ENCODE measurements at places on chromosomes 5 and 9.

DNA sequence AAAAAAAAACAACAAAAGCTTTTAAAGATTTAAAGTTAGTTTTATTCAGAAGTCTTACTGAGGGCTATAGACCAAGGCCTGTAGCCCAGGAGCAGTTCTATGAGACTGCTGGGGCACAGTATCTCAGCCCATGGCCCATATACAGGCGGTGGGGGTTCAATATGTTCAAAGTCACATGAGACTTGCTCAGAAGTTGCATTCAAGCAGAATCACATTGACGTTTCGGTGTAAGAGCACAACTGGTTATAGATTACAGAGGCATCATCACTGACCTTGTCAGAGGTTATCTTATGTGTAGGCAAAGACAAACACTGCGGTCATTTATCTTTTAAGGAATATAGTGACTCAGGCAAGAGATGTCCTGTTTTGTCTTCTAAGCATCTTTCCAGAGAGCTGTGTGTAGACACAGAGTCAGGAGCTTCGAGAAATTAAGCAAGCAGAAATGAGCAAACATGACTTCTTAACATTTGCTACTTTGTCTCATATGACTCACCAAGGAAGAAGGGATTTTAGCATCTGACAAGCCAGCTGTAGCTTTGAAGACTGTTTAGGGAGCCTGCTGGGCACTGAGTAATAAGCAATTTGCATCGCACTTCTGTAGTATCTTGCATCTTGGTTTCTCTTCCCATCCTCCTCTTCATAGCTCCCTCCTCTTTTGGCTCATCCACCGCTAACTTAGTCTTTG is 12.9 kb upstream of the F2RL1 start:
- DNase-seq: no peak

- no peak for DNase-seq
Measured at GRCh38 chr5:147522435-147522834, 12.6 kb upstream of the DPYSL3 start.

- DNase-seq: no peak
Measured at GRCh38 chr9:4009006-4009511, 290.8 kb downstream of the GLIS3 start.

DNA sequence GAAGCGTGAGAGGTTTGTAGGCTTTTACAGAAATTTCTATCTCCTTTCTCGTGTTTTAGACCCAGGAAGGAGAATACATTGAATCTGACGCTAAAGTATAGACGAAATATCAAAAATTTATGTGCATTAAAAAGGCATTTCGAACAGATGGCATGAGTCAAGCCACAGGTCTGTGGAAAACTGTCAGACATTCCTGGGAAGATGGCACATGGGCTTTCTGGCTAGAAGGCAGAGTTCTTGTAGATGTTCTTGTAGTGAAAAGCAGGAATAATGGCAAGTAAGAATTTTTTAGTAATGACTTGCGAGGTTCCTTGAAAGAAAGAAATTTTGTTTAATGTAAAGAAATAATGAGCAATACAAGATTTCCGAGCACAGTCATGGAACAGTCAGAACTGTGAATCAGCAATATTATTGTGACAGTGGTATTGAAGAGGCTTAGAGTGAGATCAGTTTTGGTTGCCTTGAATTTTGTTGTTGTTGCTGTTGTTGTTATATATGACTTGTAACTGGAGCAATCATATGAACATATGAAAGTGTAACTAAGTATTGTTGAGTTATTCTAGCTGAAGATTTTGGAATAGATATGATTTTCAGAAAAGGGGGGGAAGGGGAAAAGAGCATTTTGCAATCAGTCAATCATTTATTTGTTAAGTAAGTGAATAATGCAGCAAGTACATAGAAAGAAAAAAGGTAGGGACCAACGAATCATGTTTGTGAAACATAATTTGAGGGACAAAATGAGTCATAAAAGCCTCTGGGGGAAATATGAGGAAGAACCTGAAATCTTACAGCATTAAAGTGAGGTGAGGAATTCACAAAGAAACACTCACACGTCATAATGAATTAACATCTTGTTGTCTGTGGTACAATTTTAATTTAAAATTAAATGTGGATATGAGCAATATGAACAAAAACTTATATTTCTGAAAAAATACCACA is 339.0 kb upstream of the CTNND2 start:
- DNase-seq: peak; percentile 9

- DNase-seq: no peak
Measured at GRCh38 chr9:131817627-131818026, 77.8 kb upstream of the RAPGEF1 start.

DNA sequence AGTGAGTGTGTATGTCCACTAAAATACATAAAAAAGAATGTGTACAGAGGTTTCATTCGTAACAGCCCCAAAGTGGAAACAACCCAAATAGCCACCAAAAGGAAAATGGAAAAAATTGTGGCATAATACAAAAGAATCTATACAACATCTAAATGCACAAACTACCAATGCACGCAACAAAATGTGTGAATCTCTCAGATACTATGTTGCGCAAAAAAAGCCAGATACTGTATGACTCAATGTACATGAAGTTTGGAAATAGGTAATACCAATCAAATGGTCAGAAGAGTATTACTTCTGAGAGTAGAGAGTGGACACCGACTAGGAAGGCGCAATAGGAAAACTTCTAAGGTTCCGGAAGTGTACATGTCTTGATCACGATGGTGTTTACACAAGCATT is 2.4 kb downstream of the XPA start:
- no peak for DNase-seq

DNA sequence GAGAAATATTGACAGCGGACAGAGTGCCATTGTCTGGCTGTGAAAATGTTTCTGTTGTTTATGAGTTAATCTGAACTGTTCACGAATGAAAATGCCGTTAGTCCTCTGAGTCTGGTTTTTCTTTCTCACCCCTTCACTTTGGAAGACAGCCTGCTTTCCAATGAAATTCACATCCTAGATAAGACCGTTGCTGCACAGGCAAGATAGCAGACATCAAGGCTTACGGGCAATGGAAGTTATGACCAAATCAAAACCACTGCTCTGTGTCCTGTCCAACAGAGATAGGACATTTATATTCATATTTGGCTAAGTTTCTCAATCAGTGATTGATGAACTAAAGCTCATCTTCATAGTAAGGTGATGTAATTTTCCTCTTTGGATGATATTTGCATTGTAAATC is 180.0 kb upstream of the DMAC1 start:
- no peak for DNase-seq

DNA sequence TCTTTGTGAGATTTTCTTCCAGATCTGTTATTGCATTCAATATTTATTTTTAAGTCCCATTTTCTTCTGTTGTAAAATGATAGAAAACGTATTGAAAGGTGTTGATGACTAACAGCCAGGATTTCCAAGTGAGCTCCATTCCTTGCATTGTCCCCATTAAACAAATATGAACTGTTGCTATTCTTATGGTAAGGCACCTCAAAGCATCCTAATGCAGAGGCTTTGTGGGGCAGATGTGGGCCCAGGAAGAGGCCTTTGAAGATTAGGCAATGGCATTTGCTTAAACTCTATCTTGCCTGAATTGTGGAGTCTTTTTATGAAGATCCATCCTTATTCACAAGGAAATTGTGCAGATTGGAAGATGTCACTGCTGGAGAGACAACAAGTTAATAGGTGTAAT is 38.9 kb downstream of the NTRK2 start:
- no peak for DNase-seq

DNA sequence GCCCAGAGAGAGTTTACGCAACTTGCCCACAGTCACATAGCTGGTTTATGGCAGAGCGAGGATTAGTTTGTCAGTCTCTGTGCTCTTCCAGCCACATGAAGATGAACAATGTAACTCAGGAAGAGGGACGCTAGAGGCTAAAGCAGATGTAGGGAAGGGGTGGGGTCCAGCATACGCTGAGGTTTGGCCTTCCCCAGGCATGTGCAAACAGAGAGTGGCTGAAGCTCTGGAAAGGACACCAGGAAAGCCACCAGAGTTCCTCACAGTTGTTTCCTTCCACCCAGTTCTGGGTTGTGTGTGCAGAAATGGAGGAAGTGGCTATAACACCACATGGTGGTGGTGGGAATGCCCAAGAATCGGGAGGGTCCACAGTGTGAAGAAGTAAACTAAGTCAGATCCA is 60.0 kb downstream of the SNX18 start:
- no peak for DNase-seq

GRCh38 chr5:65451436-65451835 is 30.3 kb downstream of the ADAMTS6 start:
- no peak for DNase-seq
